ENCODE measurements at places on chromosomes 7 and 10.

- DNase-seq, result no peak
Measured at GRCh38 chr10:115831016-115831415, 442.0 kb downstream of the GFRA1 start.

- DNase-seq, result no peak
Measured at GRCh38 chr10:10508211-10508610, 509.5 kb upstream of the CELF2 start.

GRCh38 chr10:79392020-79392398 is 44.7 kb downstream of the PPIF start:
- DNase-seq, result no peak

- DNase-seq, result no peak
Measured at GRCh38 chr7:98251231-98251600, 816 bp downstream of the TECPR1 start.

- no peak for DNase-seq
Measured at GRCh38 chr10:109851616-109852474, 71.5 kb downstream of the XPNPEP1 start.

DNA sequence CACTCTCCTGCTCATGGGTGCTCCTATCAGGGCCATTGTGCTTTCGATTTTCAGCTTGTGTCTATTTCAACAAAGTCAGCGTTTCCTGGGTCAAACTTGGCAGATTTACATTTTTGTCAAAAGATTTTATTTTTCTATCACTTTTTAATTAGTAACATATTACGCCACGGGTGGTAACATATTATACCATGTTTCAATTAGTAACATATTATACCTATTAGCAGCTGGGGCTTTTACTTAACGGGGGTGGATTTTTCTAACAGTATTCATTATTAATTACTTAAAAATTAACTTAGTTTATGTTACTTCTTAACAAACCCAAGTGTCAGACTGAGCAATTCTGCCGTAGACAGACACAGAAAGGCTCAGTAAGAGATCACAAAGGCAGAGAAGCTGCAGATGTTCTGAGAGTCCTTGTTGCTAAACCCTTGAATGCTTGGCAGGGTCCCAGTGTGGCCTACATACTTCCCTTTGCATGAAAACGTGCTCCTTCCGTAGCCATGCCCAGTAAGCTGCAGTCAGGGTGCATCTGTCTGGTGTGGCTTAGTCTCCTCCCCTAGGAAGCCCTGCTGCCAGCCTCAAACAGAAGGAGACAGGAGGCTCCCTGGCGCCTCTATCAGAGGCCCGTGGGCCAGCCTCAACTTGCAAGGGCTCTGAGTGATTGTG is 263.1 kb upstream of the CXCL12 start:
- peak; percentile 72 for DNase-seq

DNA sequence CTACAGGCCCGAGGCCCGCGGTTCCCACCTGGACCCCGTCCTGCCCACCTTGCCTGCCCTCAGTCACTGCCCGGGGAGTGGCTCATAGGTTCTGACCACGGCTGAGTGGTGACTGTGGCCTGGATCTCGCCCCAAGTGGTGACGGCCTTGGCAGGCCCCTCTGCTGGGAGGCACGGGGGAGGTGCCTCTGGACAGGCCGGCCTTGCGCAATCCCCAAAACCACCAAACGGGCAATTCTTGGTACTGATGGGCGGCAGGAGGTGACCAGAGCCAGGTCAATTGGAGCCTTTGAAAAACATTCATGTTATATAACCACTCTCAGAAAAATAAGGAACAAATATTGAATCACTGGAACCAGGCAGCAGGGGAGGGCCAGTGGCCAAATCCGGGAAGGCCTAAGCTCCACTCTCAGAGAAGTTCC is 83.4 kb downstream of the PRKAG2 start:
- no peak for DNase-seq

GRCh38 chr7:104838537-104839299 is 175.3 kb upstream of the KMT2E start:
- no peak for DNase-seq

DNA sequence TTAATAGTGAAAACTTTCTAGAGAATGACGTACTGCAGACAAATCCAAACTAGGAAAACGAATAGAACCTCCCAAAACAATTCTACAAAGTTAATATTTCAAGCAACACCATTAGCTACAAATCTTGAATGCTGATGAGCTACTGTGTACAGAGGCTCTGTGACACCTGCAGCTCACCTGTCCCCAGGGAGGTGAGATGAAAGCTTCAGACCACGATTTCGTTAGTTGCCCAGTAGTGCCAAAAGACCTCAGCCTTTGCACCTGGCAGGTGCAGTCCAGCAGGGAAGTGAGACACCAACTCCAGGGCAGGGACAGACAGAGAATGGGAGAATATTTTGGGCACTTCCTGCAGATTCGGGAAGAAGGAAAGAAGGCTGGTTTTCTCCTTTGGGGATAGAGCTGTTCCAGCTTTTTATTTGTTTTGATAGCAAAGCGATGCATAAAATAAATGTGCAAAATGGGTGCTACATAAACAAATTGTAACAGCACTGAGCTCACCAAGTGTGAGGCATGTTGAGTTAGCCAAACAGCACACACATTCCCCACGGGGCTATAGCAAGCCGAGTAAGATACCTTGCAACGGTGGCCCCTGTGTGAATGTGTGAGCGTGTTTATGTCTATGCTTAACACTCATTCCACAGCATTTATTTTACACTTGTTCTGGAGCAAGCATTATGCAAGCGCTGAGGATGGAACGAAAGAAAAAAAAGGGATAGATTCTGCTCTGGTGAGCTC is 1024.8 kb upstream of the AUTS2 start:
- DNase-seq, result no peak

DNA sequence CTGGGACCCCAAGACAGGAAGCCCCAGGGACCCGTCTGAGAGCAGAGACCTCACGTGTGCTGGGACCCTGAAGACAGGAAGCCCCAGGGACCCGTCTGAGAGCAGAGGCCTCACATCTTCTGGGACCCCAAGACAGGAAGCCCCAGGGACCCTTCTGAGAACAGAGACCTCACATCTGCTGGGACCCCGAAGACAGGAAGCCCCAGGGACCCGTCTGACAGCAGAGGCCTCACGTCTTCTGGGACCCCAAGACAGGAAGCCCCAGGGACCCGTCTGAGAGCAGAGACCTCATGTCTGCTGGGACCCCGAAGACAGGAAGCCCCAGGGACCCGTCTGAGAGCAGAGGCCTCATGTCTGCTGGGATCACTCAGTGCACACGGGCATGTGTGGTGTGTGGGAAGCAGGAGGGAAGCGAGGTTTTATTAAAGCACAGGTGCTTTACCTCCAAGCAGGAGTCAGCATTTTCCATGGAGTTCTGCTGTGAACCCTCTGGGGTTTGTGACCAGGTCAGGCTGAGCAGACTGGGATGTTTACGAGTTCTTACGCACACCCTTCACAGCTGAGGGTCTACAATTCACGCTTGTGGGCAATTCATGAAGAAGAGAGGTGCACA is 590.6 kb downstream of the DNAJB6 start:
- no peak for DNase-seq

DNA sequence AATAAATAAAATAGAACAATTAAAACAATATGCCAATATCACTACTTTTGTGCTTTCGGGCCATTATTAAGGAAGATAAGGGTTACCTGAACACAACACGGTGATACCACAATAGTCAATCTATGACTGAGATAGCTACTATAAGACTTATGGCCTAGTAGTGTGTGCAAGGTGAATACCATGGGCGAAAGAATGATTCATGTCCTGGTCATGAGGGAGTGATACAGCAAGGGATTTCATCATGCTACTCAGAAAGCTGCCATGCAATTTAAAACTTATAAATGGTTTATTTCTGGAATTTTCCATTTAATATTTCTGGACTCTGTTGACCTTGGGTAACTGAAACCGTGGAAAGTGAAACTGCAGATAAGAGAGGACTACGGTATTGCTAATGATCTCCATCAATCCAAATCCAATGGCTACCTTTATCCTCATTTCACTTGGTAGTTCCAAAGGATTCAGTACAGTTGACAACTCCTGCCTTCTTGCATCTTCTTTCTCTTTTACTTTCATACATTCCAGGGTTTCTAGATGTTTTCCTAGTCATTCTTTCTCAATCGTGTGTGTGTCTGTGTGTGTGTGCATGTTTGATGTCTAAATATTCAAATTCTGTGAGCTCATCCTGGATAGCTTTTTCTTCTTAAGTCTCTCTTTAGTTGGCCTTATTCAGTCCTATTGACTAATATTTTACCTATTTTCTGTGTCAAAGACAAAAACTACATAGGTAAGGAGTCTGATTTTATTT is 100.5 kb upstream of the MAGI2 start:
- peak; percentile 82 for DNase-seq

DNA sequence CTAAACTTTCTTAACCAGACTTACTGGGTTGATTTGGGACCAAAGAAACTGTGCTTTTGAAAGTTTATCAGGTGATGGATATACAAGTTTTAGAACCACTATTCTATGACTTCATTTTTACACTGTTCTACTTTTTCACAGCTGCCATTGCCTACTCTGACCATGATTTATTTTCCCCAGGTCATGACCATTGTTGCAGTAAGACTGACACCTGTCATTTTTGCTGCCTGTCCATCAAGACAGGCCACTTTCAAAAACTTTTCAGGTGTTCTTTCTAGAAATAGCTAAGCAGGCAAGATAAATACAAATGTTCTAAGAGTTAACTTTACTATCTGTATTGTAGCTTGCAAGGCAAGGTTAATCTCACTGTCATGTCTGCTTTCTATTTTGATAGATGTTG is 147.9 kb upstream of the SEMA3C start:
- DNase-seq, result no peak

GRCh38 chr7:10998996-10999757 is 25.5 kb downstream of the PHF14 start:
- peak; percentile 21 for DNase-seq

- no peak for DNase-seq
Measured at GRCh38 chr10:84101042-84101441, 38.3 kb upstream of the GHITM start.

- DNase-seq, result peak; percentile 41
Measured at GRCh38 chr7:14747701-14748100, 154.8 kb downstream of the DGKB start.

- peak; percentile 91 for DNase-seq
Measured at GRCh38 chr7:41880107-41880506, 177.2 kb upstream of the INHBA start.

GRCh38 chr10:86288695-86289576 is 77.7 kb downstream of the GRID1 start:
- DNase-seq, result no peak

DNA sequence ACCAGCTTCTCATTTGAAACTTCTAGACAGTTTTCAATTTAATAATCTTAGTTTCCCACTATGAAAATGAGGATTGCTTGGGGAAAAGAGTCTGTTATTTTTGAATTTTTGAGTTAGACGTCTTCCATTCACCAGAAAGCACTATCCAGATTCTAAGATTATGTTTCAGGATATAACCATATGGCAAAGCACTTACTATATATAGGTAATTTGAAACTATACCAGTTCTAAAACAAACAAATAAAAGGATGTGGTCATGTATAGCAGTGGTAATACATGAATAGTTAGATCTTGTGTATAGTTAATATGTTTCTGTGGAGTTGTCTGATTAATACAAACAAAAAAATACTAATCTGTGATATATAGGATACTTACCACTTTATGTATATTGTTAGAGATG is 320.0 kb downstream of the EXOC4 start:
- DNase-seq, result no peak

- no peak for DNase-seq
Measured at GRCh38 chr10:79133416-79133815, 64.7 kb downstream of the ZMIZ1 start.

All from choroid plexus epithelial cell (primary cell).